Stimulated activated naive CD4-positive, alpha-beta T cell (primary cell): ENCODE measurements at places on chromosomes 4 and X.

GRCh38 chr4:117661091-117662072 is 372.9 kb upstream of the NDST3 start:
- no peak for DNase-seq

GRCh38 chr4:3730422-3731190 is 35.6 kb upstream of the ADRA2C start:
- DNase-seq: no peak

- no peak for DNase-seq
These were observed 204.2 kb upstream of the CASK start for GRCh38 chrX:42127563-42127962.

- DNase-seq: no peak
These were observed 122.2 kb downstream of the CAMK2D start for GRCh38 chr4:113639326-113639725.

DNA sequence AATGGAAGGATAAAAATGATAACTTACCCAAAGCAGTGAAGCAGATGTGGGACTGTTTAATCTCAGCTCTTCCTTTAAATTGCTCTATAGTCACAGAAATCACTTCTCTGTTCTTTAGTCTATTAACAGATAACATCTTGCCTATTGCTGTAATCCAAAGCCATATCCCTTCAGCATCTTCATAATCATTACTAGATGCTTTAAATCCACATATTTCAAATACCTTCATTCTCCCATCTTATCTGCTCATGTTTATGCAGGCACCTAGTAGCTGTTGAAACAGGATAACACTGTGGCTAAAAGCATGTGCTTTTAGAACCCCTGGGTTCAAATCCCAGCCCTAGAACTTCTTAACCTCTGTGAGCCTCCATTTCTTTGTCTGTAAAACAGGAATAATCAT is 209.9 kb downstream of the RELL1 start:
- no peak for DNase-seq

GRCh38 chrX:148612431-148612830 is 112.0 kb downstream of the AFF2 start:
- no peak for DNase-seq

- no peak for DNase-seq
These were observed 29.2 kb upstream of the ZNF81 start for GRCh38 chrX:47807548-47807947.

GRCh38 chr4:126344472-126344871 is 1029.7 kb downstream of the FAT4 start:
- no peak for DNase-seq

DNA sequence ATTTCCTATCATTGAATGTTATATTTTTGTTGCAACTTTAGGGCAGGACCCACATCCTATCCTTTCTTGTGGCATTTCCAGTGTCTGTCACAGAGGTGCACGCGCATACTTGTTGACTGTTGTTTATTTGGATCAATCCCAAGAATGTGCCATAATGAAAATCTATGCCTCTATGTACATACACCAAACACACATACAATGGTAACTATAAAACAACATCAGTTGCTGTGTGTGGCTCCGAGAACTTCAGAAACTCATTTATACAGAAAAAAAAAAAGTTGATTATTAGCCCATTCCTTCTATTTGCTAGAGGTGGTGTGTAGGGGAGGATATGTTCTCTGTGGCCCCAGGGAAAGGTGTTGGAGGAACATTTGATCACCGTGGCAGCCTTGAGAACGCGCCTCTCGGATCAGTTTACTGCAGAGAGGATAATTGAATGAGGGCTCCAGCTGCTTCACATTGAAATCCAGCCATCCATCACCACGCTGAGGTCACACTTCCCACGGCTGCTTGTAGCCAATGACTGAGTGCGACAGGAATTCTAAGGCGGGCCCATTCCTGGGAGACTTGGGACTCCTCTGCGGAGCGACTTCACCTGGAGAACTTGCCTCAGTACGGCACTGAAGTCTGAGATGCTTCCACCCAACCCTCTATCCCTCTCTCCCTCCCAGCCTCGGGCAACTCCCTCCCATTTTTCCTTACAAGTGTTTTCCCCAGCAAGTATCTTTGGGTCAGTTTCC is 19.5 kb downstream of the SMPX start:
- no peak for DNase-seq

DNA sequence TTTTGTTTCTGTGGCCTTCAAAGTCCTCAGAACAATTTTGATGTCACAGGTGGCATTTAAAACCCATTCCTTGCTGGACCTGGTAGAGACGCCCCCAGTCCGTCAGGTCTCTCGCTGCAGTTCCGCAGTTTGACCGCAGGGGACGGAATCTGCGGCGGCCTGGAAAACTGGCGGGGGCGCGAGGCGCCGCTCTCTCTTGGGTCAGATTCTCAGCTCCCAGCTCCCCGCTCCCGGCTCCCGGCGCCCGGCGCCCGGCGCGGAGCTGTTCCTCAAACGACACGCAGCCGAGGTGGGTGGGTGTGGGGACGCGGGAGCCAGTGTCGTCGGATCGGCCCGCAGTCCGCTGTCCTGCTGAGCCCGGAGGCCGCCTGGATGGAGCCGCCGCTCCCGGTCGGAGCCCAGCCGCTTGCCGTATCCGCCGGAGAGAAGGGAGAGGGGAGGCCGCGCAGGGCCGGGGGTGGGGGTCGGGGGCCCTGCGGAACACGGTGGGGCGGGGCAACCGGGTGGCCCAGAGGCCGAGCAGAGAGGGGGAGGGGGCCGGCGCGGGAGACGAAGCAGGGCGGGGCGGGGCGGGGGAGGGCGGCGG is at the start of gene OCRL:
OCRL (plus strand) TSS at position 192 of the 586 bp plus-strand sequence; CDS start at position 373, 181 bp downstream.
- DNase-seq: peak; percentile 15

DNA sequence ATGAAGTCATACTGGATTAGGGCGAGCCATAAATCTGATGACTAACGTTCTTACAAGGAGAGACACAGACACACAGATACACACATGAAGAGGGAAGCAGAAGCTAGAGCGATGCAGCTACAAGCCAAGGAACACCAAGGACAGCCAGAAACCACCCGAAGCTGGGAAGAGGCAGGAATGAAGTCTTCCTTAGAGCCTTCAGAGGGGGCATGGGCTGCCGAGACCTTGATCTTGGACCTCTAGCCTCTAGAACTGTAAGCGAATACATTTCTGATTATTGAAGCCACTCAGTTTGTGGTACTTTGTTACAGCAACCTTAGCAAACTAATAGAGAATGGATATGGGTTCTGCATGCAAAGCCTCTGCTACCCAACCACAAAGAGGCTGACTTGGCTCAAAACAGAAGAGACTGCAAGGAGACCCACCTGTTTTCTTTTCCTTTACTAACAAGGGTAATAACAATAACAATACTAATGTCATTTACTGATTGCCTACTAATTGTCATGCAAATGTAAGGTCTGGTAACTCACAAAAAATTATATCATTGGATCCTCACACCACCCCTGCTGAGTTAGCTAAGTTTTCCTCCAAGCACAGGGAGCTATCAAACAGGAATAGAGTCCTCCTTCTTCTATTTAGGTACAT is 10.1 kb upstream of the LDB2 start:
- no peak for DNase-seq

GRCh38 chrX:110086916-110087484 is 84.1 kb downstream of the TMEM164 start:
- DNase-seq: no peak
